ENCODE measurements at places on chromosomes 6 and 20.

DNA sequence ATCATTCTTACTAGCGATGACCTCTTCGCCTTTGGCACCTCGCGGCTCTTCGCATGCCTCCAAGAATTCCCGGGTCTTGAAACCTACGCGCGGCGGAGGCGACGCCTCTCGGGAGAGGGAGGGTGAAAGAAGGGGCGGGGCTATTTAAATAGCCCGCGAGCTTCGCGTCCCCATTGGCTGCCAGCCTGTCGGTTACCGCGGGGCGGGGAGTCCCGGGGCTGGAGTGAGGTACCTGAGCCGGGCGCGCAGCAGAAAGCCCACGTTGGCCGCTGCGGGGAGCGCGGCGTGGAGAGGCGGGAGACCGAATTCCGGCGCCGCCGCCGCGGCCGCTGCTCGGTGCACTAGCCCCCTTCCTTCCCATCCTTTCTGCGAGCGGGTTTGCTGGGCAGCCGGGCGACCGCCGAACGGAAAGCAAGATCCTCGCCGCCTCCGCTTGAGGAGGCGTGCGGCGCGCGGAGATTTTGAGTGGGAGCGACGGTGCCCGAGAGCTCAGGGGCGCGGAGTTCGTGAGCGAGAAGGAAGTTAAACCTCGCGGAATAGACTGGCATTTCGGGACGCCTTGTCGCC lies at the start of gene BMP6:
TSS of gene BMP6 (plus strand) at position 251 of the 567 bp plus-strand sequence. CDS start 857 bp downstream, outside the sequence.
- DNase-seq, result peak; percentile 13

DNA sequence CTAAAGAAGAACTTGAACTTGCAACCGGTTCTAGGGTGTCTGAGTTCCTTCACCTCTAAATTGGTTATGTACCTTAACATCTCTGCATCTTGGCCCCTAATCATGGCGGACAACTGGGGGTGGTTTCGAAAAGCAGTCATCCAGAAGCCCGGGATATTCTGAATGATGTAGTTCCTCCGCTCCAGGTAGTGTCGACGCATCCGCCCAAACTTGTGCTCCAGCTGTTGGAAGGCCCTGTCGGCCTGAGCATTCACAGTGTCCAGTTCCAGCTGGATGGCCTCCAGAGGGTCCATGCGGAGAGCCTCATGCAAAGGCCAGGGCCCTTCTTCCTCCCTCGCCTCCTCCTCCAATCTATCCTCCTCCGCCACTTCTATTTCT lies 887 bp downstream of the TSPYL1 start:
- DNase-seq, result no peak

GRCh38 chr20:20423117-20423516 lies 55.2 kb downstream of the INSM1 start:
- DNase-seq, result no peak

- no peak for DNase-seq
Observed at GRCh38 chr20:61306937-61307475, 54.9 kb downstream of the CDH4 start.

- DNase-seq, result no peak
Observed at GRCh38 chr6:155352811-155353210, 38.5 kb upstream of the TFB1M start.

- no peak for DNase-seq
Observed at GRCh38 chr6:127300411-127300810, 33.7 kb downstream of the RNF146 start.

Measured in activated T-helper 1 cell treated with anti-CD3 and anti-CD28 coated beads, Interleukin-2, amount 50 U/mL, for 16 hours (primary cell).